ENCODE measurements at places on chromosomes 3 and 15.

DNA sequence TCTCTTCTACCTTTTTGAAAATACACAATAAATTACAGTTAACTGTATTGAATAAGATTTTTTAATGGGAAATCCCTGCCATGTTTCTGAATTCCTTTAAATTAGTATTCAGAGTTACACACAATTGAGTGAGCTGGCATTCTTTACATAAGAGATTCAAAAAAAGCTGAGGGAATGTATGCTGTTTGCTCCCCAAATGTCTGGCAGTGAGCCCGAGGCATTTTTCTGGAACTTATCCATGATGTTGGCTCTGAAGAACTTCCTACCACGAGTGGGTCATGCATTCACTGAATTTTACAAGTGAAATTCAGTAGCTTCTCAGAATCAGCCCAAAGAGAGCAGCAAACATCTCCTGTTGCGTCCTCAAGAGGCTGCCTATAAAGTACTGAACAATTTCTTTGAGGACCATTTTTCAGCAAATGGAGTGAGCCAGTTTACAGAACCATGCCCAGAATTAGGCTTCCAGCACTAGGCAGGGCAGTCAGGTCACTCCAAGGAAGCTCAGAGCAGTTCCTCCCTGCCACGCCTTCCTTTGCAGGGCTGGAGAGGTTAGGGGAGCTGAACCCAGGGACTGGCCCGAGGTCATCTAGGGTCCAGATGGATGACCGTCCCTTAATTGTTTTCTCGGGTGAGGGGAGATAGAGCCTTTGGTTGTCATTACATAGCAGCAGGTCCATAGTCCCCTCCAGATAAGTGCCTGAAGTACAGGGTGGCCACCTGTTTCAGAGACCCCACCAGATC is 21.2 kb downstream of the GABRA5 start:
- no peak for DNase-seq

- DNase-seq: no peak
Observed at GRCh38 chr3:59862686-59863085, 812.9 kb upstream of the CFAP20DC start.

DNA sequence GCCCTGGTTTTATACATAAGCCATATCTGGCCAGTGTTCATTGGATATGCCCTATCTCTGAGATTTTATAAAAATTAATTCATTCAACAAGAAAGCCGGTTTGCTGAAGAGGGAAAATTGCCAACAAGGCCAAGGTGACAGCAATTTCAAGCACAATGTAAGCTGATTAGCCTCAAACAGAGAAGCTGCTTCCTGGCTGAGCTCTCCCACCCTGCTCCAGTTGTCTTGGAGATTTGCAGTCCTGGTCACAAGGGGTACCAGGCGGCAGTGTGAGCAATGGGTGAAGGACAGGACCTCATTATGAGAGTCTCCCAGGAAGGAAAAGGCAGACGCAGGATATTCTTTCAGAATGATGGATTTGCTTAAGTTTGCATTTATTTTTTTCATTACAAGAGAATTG is 5.4 kb upstream of the THSD4 start:
- no peak for DNase-seq

- no peak for DNase-seq
Observed at GRCh38 chr15:87575896-87576473, 680.6 kb downstream of the NTRK3 start.

- DNase-seq: no peak
Observed at GRCh38 chr3:148600440-148600839, 97.3 kb upstream of the AGTR1 start.

DNA sequence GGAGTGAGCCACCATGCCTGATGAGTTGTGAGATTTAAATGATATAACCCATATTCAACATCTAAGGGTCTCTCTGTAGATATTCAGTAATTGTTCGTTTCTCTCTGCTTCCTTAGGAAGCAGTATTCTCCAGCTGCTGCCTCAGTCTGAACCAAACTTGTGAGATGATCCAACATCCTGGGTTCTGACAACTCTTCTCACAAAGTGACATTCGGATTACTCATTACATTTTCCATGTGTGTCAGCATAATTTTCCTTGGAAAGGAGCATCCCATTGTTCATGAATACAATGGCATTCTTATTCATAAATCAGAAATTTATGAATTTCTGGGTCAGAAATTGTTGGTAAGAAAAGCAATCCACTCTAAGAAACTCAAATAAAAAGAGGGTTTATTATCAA is 15.0 kb upstream of the SEC22A start:
- no peak for DNase-seq

DNA sequence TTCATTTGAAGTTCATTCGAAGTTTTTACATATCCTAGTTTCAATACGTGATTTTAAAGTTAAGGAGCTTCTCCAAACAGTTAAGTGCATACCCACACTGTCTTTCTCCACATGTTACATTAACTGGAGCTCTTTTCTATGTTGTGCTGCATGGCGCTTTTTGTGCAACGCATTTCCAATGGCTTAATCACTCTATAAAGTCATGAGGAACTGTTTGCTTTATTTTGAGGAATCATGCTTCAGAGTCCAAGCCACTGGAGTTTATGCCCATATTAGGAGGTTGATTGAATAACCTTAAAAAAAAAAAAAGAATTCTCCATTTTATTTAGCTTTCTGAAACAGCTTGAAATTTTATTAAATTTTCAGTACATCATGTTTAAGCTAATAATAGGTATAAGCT is 109.4 kb upstream of the MBNL1 start:
- no peak for DNase-seq

DNA sequence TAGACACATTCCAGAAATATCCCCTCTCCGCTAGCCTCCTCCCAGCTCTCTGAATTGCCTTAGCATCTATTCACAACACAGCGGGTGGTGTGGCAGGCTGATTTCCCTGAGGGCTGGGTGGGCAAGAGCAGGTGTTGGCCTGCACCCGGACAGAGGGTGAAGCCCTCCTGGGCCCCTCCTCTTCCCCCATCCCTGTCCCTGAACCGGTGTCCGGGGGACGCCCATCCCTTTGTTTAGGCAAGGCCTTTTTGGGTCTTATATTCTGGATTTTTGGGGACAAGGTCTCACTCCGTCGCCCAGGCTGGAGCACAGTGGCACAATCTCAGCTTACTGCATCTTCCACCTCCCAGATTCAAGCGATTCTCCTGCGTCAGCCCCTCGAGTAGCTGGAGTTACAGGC is 55.2 kb upstream of the KLHL25 start:
- no peak for DNase-seq

GRCh38 chr3:66195347-66195783 is 25.4 kb upstream of the SLC25A26 start:
- peak; percentile 55 for DNase-seq

DNA sequence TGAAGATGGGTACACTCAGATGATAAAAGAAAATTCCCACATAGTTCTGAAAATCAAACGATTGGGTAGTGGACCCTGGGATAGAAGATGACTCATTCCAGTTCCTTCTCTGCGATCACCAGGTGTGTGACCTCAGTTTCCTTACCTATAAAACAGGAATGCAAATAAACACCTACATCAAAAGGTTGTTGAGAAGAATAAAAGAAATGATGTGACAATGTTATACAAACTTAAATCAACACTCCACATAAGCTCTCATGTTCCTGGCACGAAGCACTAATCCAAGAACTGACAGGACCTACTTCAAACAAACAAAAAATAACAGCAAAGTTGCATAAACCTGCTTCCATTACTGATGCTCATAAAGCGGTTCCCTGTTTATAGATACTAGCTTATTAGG is 69.2 kb downstream of the RORA start:
- no peak for DNase-seq

GRCh38 chr3:183161552-183162336 is 790 bp downstream of the LAMP3 start:
- DNase-seq: peak; percentile 27

- DNase-seq: no peak
Observed at GRCh38 chr15:42133886-42134502, 22.4 kb downstream of the PLA2G4F start.

GRCh38 chr3:13748276-13748879 is 131.5 kb downstream of the WNT7A start:
- DNase-seq: no peak

- no peak for DNase-seq
Observed at GRCh38 chr3:184884359-184885017, 72.5 kb downstream of the VPS8 start.

DNA sequence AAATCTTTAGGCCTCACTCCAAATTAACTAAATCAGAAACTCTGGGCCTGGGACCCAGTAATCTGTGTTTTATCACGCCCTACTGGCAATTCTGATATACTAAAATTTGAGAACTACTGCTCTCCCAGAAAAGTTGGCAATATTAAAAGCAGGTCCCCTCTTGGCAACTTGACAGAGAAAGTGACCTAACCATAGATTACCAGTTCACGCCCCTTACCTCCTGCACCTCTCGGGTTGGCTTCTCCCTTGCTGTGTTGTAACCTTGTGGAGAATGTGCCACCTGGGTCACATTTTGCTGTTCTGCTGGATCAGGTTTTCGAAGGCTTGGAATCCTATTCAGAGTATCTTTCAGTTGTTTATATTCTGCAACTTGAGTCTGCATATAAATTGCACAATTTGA is 59.1 kb downstream of the GOLIM4 start:
- DNase-seq: no peak

GRCh38 chr3:147940405-147941193 is 531.4 kb downstream of the ZIC1 start:
- no peak for DNase-seq

DNA sequence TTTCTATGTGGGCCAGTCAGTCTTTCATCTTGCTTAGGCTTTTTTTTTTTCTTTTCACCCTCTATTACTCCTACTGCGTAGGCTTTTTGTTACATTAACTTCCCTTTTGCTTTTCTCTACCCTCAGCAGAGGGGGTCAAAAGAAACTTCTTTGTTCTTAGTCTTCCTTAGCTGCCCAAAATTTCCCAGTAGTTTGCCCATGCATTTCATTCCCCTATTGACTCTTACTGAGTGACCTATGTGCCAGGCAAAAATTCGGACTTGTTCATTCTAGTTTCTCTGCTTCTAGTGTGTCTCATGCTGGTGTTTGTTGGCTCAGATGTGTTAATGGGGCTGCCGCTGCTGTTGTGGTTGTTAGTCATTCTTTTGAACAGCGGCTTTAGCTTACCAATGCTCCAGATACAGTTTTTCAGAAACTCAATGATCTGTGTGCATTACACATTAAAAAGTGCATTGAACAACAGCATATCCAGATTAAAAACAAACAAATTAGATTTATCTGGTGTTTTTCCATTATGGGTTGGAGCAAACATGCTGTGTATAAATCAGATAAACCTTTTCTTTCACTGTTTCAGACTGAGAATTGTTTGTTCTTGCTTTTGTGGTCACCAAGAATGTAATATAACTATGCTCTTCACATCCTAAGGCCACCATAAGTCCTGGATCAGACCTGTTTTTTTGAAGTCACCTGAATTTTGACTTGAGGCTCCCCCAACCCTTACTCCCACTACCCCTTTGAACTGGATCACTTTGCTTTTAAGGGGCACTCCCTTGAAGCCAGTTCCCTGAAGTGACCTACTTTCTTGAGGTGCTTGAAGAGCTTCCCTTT is 43.1 kb downstream of the PDE8A start:
- DNase-seq: peak; percentile 61

- DNase-seq: peak; percentile 90
Observed at GRCh38 chr15:60397772-60398445, at the start of gene ANXA2. Gene ANXA2, minus strand, starts transcription at chr15:60397986. Its CDS starts 11,911 bp downstream, at chr15:60386075.

GRCh38 chr3:184339001-184339400 is 1.6 kb downstream of the FAM131A start:
- no peak for DNase-seq

- no peak for DNase-seq
Observed at GRCh38 chr3:106206613-106207012, 337.8 kb upstream of the CBLB start.

GRCh38 chr3:183330881-183331280 is 77.8 kb downstream of the B3GNT5 start:
- no peak for DNase-seq

- no peak for DNase-seq
Observed at GRCh38 chr15:44861439-44861910, 95.0 kb upstream of the TERB2 start.

DNA sequence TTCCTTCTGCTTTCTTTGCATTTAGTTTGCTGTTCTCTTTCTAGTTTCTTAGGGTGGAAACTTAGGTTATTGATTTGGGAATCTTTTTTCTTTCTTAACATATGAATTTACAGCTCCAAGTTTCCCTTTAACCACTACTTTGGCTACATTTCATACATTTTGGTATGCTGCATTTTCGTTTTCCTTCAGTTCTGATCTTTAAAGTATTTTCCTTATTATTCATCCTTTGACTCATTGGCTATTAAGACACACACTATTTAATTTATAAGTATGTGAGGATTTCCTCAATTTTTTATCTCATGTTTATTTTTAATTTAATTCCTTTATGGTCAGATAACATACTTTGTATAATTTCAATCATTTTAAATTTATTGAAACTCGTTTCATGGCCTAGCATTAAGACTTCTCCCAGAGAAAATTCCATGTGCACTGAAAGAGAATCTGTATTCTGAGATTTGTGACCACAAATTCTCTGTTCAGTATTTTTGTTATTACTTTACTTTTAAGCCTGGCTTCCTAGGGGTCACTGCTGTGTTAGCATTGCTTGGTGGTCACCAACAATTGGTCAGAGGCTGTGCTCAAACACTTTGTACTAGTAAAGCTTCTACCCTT is 87.7 kb downstream of the CFAP20DC start:
- no peak for DNase-seq

DNA sequence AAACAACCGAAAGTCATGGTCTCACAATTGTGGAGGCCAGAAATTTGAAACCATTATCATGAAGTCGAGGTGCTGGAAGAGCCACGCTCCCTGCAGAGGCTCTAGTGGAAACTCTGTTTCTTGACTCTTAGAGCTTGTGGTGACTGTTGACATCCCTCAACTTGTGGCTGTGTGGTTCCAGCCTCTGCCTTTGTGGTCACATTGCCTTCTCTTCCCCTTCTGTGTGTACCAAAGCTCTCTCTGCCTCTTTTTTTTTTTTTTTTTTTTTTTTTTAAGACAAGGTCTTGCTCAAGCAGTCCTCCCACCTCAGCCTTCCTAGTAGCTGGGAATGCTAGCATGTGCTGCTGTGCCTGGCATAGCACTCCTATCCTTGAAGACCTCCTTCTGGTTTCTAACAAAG is 48.7 kb upstream of the CRTC3 start:
- no peak for DNase-seq

DNA sequence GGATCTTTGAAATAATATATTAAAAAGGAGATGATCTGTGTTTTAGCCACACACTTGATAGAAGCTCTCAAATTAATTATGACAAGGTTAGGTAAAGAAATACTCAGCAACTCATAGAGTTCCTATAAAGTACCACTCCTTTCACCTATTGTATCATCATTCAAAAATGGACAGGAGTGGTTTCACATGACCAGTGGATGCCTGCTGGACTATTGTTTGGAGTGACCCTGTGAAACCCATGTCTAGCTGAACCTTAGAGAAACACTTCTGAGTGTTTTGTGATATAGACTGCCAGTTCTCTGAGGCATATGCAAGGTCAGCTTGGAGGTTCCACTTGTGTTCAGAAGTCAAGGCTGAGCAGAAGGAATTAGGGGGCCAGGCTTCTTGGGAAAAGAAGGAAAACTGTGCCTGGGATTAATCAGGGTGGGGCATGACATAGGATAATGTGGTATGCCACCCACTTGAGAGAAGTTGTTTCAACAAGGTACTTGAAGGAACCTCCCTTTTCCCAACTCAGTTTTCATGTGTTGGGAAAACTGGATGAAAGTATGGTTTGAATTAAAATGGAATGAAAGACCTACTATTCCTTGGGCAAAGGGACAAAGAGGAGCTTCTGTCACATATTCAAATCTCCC is 15.4 kb downstream of the PARP14 start:
- DNase-seq: no peak

Data from PC-9 (cell line).